ENCODE measurements at places on chromosomes 6 and 20.
A peak's percentile ranks its signal among the peaks of the same experiment; 100 is the strongest.

GRCh38 chr6:151514000-151514730 lies 20.3 kb downstream of the CCDC170 start:
- no peak for DNase-seq

- no peak for DNase-seq
Observed at GRCh38 chr6:13512900-13513299, 25.5 kb upstream of the GFOD1 start.

DNA sequence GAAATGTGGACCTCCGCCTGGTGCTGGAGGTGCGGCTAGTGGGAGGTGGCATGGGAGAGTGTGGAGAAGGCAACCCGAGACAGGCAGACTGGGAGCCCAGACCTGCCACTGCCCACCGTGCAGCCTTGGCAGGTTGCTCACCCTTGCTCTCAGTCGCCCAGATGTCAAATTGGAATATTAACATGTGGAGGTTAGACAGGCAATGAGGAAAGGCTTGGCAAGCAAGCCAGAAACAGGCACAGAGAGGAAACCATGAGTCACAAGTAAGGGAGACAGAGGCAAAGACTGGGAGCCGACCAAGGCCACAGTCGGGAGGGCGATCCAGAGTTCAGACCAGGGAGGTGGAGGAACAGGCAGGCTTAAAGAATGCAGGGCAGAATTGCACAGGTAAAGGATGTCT lies 178.2 kb downstream of the FOXC1 start:
- DNase-seq = no peak

- DNase-seq = no peak
Observed at GRCh38 chr6:65112435-65112834, 594.6 kb downstream of the EYS start.

GRCh38 chr20:1150218-1150617 lies 31.8 kb downstream of the PSMF1 start:
- DNase-seq = peak; percentile 2

- DNase-seq = no peak
Observed at GRCh38 chr6:51618563-51618962, 468.9 kb downstream of the PKHD1 start.

GRCh38 chr6:124990988-124991387 lies 28.8 kb downstream of the RNF217 start:
- no peak for DNase-seq

- no peak for DNase-seq
Observed at GRCh38 chr6:143401068-143401446, 49.4 kb downstream of the ADAT2 start.

GRCh38 chr6:140627002-140627401 lies 1252.6 kb upstream of the CITED2 start:
- no peak for DNase-seq

DNA sequence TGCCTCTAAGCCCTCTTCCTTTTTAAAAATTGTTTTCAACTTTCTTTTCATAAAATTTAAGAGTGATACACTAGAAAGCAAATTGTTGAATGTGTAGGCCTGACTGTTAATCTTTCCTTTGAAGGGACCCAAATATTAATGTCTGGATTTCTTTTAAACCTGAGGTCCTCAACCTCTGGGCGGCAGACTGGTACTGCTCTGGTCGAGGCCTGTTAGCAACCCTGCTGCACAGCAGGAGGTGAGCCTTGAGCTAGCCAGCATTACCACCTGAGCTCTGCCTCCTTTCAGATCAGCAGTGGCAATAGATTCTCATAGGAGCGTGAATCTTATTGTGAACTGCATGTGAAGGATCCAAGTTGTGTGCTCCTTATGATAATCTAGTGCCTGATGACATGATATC lies 191.2 kb downstream of the MANEA start:
- DNase-seq = no peak

DNA sequence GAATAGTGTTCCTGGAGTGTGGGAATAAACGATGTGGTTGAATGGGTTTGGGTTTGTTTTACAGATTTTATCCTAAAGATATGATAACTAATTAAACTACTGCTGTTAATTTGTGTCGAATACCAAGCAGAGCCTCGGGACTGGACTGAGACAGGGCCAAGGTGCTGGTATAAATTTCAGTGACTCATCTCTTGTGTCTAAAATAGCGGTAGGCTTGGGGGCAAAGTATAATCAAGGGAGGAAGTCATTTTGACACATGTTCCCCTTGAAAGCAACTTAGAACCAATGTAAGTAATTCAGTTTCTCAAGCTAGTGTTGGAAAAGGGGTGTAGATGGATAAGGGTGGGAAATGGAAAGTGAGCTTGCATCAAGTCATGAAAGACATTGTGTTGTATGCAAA lies 108.4 kb downstream of the PLCB4 start:
- no peak for DNase-seq

DNA sequence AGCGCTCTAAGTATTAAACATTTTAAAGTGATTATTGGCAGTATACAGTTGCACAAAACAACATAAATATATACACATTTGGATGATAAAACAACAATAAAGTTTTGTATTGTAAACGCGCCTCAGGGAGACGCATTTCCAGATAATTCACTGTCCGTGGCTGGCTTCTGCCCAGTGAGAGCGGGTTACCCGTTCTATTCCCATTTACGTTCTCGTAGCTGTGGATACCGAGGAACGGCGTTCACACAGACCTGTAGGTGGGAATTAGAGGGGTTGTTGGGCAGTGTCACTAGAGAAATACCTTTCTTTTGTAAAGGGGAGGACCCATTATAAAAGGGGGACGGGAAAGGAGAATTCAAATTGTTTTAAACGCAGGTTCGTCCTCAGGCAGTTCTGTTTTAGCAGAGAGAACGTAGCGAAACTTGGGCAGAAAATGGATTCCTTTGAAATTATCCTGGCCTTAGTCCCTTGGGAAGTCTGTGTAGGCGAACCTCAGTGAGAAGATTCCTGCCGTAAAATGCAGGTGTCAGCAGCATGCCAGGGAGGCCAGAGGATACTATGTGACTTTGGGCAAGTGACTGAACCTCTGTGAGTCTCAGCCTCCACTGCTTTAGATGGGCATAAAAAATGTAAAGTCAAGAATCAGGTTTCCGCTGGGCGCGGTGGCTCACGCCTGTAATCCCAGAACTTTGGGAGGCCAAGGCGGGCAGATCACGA lies 756 bp downstream of the MTG2 start:
- no peak for DNase-seq

DNA sequence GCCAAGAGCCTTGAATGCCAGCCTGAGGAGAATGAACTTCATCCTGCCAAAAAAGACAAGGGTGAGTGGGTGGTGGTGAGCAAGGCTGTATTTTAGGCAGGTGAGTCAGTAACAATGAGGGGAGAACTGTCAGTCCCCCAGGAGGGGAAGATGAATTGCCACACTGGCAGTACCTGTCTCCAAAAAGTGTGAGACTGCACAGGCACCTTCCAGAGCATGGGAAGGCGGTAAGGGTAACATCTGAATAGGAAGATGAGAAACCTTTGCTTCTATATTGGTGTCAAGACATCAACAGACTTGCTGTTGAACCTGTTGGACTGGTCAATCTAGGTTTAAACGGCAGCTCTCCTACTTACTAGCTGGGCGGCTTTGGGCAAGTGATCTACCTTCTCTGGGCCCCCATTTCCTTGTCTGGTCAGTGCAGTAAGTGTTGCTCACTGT lies 30.9 kb downstream of the STK35 start:
- no peak for DNase-seq

GRCh38 chr6:160069050-160069454 lies 52.6 kb upstream of the SLC22A1 start:
- no peak for DNase-seq

DNA sequence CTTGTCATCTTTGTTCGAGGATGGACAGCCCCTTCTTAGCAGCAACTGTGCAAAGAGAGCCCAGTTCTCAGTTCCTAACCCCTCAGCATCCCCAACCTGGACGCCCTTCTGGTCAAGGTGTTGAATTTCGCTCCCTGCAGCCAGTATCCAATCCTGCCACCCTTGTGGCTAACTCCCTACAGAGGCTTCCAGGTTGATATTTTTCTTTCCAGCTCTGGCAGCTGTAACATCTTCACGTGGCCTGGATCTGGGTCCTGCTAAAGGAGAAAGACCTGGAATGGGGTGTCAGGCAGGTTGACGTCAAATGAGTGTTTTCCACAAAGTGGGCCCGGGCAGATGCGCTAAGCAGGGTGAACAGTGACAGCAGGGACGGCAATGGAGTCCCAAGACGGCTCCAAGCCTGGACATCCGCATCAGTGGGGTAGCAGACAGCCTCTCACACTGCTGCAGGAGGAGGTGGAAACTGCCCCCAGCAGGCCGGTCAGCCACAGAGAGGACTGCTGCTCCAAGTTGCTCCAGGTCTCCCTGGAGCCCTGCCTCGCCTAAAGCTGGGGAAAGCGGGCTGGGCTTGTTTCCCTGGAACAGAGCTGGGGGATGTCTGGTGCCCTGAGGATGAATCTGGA lies 1.0 kb upstream of the YTHDF1 start:
- no peak for DNase-seq

DNA sequence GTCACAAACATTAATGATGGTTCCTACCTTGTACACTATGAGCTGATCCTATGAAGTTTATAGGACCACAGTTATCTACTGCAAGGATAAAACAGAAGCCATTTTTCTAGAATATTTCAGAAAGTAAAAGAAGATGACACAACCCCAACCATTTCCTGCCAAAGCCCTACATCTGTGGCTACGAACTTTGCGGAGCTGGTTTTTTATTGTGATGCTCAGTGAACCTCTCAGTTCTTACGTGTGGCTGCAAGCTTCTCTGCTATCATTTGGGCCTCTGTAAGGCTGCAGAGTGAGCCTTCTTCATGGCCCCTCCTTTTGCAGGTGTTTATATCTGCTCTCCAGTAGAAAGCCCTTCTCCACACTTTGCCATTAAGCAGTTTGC lies 17.8 kb upstream of the TAGAP start:
- DNase-seq = no peak

DNA sequence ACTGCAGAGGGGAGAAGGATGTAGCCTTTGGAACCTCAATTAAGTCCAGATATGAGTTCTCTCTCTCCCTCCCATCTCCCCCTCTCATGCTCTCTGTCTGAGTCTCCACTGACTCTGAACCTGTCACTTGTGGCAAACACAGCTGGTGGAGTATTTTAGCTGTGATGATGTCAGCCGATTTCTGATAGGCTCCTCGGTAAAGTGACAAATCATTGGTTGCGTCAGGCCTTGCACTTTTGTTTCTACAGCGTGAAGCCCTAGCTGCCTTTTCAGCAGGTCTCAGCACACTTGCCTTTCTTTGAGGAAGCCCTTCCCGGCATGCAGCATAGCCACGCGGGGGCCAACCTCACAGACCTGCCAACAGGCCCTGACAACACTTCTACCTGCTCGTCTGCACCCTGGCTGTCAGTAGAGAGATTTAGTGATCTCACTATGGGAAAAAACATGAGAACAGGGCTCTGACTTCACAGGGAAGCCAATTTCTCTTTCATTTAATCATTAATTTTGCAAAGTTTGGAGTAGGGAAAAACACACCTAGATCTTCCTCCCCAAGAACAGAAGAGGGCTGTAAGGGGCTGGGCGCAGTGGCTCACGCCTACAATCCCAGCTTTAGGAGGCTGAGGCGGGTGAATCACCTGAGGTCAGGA lies 84.4 kb downstream of the GMPR start:
- DNase-seq = peak; percentile 77

- no peak for DNase-seq
Observed at GRCh38 chr6:129206821-129207220, 323.9 kb downstream of the LAMA2 start.

- DNase-seq = no peak
Observed at GRCh38 chr6:28400122-28400451, 540 bp upstream of the ZSCAN12 start.

GRCh38 chr20:22716821-22717351 lies 132.5 kb upstream of the FOXA2 start:
- DNase-seq = no peak

GRCh38 chr6:43129434-43130194 lies 41.5 kb upstream of the SRF start:
- DNase-seq = no peak

DNA sequence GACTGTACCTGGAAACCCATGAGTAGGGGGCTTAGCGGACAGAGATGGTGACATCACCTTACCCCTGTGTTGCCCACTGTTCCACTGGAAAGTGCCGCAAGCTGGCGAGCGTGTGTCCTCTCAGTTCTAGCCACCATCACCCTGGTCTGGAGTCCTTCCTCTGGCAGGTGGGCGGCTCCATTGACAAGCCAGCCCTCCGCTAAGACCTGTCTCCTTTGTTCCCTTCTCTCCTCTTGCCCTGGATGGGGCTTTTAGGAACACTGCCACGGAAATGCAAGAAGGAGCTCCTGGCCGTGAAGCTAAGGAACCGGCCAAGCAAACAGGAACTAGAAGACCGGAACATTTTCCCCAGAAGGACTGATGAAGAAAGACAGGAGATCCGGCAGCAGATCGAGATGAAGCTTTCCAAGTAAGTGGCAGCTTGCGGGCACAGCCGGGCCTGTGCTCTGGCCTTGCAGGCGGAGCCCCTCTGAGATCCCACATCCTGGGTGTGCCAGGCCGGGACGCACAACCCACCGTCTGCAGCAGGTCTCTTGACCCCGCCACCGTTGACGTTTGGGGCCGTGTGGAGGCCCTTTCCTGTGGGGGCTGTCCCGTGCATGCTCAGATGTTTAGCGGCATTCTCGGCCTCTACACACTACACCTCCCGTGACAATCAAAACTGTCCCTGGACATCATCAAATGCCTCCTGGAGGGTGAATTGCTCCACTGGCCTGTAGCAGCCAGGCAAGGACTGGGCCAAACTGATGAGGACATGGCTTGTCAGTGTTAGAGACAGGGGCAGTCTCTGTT lies 127.5 kb downstream of the SYCP2 start:
- DNase-seq = no peak

DNA sequence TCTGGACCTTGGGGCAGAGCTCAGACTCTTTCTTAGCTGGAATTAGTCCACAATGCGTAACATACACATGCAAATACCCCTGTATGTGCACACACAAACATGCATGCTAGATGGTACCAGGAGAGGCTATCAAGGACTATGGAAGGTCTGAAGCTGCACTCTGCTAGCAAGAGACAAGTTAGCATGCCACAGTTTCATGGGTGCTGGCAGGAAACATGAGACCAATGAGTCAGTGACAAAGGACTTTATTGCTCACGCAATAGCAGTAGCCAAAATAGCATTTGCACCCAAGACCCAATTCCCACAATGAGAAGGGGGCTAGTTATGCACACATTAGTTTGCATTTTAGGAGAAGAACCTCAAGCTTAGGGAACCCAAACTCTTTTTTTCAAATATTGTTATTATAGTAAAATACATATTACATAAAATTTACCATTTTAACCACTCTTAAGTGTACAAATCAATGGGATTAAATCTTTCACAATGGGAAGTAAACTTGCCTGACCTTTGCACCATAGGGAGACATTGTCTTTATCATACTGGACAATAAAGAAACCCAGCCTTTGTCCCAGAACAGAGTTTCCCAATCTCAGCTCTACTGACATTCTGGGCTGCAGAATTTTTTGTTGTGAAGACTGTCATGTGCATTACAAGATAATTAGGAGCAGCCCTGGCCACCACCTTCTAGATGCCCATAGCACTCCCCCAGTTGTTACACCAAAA lies 69.1 kb downstream of the NRSN1 start:
- no peak for DNase-seq

- DNase-seq = no peak
Observed at GRCh38 chr6:136244061-136244616, 6.0 kb downstream of the MTFR2 start.

DNA sequence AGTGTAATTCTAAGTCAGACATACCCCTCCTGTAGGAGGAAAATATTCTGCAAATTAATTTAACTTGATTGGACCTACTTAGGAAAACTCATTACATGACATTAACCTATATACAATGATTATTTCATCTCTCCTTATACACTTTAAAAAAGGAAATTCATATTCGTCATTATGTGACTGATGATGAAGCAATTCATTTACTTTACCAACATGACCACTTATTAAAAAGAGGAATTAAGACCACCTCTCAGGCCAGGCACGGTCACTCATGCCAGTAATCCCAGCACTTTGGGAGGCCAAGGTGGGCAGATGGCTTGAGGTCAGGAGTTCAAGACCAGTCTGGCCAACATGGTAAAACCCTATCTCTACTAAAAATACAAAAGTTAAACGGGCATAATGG lies 11.6 kb downstream of the AKIRIN2 start:
- DNase-seq = no peak

Data from stimulated activated CD4-positive, alpha-beta T cell treated with anti-CD3 and anti-CD28 coated beads, Interleukin-12 subunit alpha, Interleukin-12 subunit beta, amount 100 ng/mL, for 48 hours (primary cell).